ENCODE measurements at places on chromosomes 12 and 14.

- no peak for DNase-seq
Measured at GRCh38 chr14:60665177-60665550, 15.9 kb upstream of the SIX1 start.

DNA sequence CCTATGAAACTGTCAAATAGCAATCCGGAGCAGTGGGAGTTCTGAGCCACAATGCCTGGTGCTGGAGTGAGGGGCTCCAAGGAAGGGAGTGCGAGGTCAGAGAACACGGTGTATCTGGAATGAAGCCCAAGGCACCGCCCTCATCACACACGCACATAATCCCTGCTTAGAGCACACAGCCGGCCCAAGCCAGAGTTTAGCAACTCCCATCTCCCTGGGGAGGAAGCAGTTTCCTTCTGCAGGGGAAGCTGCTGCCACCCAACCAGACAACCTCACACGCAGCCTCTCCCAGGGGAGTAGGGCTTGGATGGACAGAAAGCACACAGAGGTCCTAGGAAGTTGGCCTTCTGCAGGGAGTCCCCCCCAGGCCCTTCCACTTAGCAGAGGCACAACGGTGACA, 31.3 kb downstream of the ACTN1 start:
- DNase-seq, result no peak

- no peak for DNase-seq
Measured at GRCh38 chr14:69917287-69917686, 38.1 kb downstream of the SMOC1 start.

DNA sequence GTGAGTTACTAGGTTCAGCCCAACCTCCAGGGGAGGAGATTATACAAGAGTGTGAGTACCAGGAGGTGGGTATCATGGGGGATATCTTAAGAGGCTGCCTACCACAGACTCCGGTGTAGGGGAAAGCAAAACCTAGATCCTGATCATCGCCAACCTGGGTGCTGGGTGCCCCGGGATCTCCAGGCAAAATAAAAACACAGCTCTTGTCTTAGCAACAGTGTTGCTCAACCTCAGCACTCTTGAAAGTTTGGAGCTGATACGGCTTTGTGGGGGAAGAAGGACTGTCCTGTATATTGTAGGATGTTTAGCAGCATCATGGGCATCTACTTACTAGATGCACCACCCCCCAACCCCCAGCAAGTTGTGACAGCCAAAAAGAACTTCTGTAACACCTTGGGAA, 74.5 kb downstream of the CCDC60 start:
- DNase-seq, result no peak

GRCh38 chr12:38350342-38351174, 34.0 kb downstream of the ALG10B start:
- no peak for DNase-seq

- no peak for DNase-seq
Measured at GRCh38 chr12:50188241-50188781, 21.1 kb upstream of the CERS5 start.

- DNase-seq, result no peak
Measured at GRCh38 chr12:116172224-116172849, 105.2 kb downstream of the MED13L start.

GRCh38 chr14:85190251-85190650, 339.7 kb upstream of the FLRT2 start:
- DNase-seq, result no peak

DNA sequence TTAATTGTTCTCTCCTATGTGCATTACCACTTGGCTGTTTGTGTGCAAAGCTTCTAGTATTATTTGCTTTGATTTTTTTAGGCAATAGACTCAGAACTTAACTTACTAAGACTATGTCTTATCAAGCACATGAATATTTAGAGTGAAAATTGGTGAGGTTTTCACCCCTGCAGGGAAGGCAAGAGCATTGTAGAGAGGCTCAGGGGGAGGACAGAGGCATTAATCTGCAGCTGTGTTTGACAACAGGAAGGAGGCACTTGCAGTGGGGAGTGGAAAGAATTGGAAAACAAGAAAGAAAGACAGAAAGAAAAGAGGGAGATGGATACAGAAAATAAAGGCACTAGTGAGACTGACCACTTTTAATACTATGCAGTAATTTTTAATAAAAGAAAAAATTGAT, 431.6 kb downstream of the PDZRN4 start:
- DNase-seq, result no peak

GRCh38 chr12:130863298-130863697, 8.6 kb upstream of the RAN start:
- DNase-seq, result no peak

DNA sequence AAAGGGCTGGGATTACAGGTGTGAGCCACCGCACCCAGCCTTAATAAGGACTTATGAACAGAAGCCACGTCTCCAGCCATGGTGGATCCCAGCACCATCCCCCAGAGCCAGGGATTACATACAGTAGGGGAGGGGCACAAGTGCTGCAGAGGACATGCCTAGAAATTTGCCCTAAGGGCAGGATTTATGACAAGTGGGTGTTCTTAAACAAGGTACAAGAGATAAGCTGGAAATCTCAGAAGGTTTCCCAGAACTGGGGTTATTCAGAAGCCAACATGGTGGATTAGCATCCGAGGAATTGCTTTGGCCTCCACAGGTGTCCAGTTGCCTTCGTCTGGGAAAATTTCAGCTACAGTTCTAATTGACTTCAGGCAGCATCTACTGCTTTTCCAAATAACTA, 114.4 kb upstream of the EGLN3 start:
- DNase-seq, result no peak

GRCh38 chr12:27221625-27222387, 22.3 kb upstream of the STK38L start:
- no peak for DNase-seq

- DNase-seq, result no peak
Measured at GRCh38 chr12:52022841-52023181, 16.1 kb downstream of the TAMALIN start.

GRCh38 chr14:58249611-58250010, 5.0 kb downstream of the PSMA3 start:
- no peak for DNase-seq

DNA sequence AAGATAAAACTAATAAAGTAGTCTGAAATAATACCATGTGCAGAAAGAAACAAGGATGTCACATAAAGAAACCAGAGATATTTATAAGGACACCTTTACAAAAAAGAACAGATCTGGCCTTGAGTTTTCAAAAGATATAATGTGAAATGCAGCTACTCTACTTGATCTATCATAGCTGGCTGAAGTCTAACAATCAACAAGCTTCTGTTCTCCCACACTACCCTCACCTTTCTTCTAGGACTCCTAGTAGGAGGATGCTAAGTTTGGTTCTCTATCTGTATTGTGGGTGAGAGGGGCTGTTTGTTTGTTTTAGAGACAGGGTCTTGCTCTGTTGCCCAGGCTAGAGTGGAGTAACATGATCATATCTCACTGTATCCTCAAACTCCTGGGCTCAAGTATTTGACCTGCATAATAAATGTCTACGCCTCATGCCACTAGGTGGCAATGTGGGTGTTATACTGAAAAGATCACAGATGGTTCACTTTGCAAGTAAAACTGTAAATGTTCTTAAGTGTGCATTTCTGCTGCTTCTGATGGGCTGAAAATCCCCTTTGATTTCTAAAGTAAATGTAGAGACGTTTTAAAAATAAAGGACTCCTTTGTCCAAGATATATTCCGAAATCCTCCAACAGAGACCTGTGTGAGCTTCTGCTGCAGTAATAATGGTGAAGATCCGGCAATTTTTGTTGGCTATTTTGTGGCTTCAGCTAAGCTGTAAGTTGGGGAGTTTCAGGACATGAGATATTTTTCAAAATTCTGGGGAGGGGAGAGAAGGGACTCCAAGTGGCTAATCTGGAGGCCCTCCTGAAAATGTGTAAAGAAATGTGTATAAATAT, 269.3 kb downstream of the DAD1 start:
- DNase-seq, result peak; percentile 62

GRCh38 chr12:128829861-128830504, 6.2 kb upstream of the SLC15A4 start:
- no peak for DNase-seq

DNA sequence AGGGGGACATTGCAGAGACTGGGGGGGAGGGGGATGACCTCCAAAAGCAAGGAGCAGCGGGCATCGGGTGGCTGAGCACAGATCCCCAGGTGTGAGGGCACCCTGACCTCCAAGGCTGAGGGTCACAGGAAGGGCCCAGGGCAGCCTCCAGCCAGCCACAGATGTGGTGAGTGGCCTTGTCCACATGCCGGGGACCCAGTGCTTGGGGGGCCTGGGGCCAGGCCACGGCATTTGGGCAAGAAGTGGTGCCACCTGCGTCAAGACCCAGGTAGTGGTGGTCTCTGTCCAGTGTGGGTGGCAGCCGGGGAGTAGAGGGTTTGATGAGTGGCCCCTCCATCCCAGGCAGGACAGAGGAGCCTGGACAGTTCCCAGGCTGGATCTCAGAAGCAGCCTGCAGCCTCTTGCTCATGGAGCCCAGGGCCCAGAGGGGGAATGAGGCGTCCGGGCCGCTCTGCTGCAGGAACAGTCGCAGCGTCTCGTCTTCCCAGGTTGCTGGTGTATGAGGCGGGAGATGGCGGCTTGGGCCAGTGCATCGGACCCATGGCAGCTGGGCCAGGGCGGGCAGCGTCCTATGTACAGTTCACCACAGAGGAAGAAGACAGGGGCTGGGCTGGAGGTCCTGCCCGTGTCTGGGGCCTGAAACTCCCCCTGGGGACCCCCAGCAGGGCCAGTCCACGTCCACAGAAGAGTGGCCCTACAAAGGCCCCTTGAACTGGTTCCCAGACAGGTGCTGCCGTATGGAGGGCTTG, 33.5 kb downstream of the CCNK start:
- no peak for DNase-seq

GRCh38 chr12:121701667-121702277, 10.8 kb upstream of the TMEM120B start:
- no peak for DNase-seq

GRCh38 chr12:124034297-124034696, 61.3 kb downstream of the ZNF664 start:
- no peak for DNase-seq

- no peak for DNase-seq
Measured at GRCh38 chr12:109092497-109093021, 713 bp downstream of the ALKBH2 start.

- no peak for DNase-seq
Measured at GRCh38 chr14:78704965-78705364, 534.8 kb downstream of the NRXN3 start.

GRCh38 chr12:122866950-122867607, 28.8 kb downstream of the VPS37B start:
- DNase-seq, result no peak

GRCh38 chr12:57765698-57766463, 997 bp downstream of the CYP27B1 start:
- DNase-seq, result no peak

DNA sequence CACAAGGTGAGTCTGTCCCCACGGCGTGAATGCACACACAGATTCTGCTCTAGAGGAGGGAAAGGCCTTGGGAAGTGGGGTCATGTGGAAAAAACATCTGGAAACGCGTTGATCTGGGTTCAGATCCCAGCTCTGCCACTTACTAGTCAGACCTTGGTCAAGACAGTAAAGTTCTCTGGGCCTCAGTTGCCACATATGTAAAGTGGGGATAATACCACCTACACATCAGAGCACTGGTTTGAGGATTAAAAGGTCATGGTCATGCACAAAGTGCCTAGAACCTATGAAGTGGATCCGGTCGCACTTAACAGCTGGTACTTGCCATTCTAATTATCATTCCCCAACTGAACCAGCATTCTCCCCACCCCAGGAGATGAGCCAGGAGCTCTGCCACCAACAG, 4.7 kb downstream of the PLEKHG6 start:
- no peak for DNase-seq

- DNase-seq, result no peak
Measured at GRCh38 chr12:56020423-56021184, at the start of gene IKZF4. Gene IKZF4, plus strand, starts transcription at chr12:56021043. Its CDS starts 451 bp downstream, at chr12:56021494.

DNA sequence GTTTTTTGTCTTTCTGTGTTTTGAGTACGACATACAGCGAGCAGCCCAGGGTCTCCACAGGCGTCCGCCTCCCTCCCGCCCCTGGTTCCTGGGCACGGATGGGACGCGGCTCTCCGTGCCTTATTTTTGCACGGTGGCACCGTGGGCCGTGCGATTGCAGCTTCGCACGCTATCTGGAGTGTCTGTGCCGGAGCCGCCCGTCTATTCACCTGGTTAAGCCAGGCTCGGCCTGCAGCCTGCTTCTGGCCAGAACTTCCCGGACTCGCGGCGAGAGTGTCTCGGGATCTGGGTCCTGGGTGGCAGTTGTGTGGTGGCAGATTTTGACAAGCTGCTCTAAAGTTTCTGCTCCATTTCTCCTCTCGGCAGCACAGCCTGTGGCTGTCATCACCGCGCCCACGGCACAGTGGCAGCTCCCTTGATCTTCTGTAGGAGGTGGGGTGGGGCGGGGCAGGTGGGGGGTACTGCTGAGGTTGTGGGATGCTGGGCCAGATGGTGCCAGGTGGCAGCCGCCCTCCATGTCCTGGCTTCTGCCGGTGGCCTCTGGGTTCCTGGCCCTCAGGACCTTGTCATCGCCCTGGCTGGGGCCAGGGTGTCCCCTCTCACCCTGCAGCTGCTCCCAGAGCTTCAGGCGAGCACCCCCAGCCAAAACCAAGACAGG, 2.9 kb downstream of the MMP17 start:
- DNase-seq, result no peak

GRCh38 chr14:65664436-65664835, 251.9 kb downstream of the FUT8 start:
- DNase-seq, result no peak

GRCh38 chr14:68908803-68909202, 70.3 kb downstream of the ACTN1 start:
- no peak for DNase-seq

- DNase-seq, result no peak
Measured at GRCh38 chr12:7951671-7952070, 15.7 kb upstream of the SLC2A3 start.

GRCh38 chr14:103916636-103917262, 11.5 kb upstream of the TDRD9 start:
- no peak for DNase-seq

- no peak for DNase-seq
Measured at GRCh38 chr12:52081263-52081733, 1.8 kb downstream of the SMIM41 start.

DNA sequence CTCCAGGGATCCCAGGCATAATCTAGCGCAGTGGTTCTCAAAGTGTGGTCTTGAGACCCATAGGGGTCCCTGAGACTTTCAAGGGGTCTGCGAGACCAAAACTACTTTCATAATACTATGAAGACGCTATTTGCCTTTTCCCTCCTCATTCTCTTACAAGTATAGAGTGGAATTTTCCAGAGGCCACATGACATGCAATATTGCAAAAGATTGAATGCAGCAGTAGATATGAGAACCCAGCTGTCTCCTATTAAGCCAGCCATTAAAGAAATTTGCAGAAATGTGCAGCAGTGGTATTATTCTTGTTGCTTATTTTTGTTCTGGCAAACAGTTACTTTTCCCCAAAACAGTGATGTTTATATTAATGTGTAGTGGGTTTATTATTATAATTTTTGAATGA, 62.8 kb downstream of the VWF start:
- no peak for DNase-seq

DNA sequence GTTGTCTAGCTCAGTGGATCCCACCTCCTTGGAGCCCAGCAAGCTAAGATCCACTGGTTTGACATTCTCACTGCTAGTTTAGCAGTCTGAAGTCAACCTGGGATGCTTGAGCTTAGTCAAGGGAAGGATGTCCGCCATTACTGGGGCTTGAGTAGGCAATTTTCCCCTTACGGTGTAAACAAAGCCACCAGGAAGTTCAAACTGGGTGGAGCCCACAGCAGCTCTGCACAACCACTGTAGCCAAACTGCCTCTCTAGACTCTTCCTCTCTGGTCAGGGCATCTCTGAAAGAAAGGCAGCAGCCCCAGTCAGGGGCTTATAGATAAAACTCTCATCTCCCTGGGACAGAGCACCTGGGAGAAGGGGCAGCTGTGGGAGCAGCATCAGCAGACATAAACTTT, 16.7 kb upstream of the TAS2R43 start:
- no peak for DNase-seq

Measured in smooth muscle cell of the brain vasculature (primary cell).